ENCODE measurements at places on chromosomes 3 and 15.

GRCh38 chr15:92670621-92671020 is 15.0 kb upstream of the FAM174B start:
- DNase-seq: no peak

DNA sequence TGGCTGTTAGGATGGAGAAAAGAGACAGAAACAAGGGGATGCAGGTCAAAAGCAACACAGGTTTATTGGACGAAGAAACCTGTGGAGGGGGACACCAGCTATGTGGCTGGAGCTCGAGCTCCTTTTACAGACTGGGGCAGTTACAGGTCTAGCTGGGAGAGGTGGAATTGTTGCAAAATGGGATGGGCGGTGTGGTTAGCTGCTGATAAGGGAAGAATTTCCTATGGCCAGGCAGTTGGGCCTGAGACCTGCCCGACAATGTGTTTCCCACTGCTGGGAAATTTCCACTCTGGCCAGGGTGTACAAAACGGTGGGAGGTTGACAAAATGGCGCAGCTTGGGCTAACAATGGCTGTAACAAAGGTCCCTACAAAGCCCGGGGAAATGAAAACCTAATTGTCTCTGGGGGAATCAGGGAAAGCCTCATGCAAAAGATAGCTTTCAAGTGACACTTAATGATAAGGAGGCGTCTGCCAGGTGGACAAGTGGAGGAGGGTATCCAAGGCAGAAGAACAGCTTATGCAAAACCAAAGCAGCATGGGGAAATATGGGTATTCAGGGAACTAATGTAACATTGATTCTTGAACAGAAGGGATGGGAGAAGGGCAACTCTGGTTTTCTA is 137.4 kb upstream of the SGO1 start:
- DNase-seq: no peak

DNA sequence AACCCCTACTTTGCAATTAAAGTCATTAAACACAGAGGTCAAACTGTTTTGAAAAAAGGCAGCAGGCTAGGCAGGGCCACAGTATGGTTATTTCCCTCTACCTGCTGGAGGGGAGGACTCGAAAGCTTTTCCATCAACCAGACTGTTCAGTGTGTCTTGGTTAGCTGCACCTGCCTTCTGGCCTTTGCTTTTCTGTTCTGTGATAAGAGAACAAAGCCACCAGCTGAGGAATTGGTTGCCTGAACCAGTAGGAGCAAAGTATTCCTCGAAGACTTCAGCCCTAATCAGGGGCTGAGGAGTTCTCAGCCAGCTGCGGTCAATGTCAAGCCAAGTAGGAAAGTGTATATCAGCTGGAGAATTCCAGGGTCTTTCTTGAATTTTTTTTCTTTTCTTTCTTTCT is 132.5 kb downstream of the SOX2 start:
- DNase-seq: no peak

GRCh38 chr3:72473156-72473555 is 375.1 kb downstream of the SHQ1 start:
- DNase-seq: no peak

DNA sequence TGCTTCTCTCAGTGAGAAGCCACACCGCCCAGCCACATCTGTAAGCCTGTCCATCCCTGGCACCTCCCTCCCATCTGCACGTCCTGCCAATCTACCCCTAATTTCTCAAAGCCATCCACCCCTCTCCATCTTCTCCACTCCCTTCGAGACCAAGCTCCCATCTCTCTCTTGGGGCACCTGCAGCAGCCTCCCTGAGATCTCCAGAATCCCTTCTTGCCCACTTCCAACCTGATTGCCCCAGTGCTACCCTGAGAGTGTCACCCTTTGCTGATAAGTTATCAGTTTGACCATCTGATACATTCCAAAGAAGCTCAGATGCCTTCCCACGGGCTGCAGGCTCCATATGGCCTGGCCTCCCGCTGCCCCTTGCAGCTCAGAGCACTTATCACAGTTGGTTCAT is 496.1 kb downstream of the SHQ1 start:
- DNase-seq: no peak

DNA sequence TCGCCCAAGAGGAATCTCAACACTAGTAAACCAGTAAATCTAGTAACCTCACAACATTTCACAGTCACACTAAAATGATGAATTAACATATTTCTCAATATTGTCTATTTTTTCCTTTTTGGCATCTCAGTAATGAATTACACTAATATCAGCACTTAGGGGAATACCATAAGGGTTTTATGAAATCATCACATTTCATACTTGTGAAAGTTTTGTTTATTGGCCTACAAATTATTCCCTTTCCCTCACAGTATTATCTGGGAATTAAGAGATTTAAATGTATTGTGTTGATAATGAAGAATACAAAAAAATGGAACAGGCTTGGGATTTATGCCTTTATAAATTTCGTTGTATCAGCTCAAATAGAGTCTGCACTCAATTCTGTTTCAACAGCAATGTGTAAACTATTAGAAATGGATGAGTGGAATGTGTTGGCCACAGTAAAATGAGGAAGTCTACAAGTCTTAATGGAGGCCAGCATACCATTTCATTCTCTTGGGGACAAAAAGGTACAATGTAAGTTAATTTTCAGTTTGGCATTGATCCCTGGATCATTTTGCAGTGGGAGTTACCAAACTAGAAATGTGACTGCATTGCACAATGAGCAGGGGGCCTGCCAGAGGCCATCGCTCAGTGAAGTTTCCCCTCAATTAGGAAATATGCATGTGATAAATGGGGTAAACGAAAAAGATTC is 195.4 kb downstream of the FMN1 start:
- DNase-seq: no peak

GRCh38 chr3:46059432-46059831 is 32.1 kb upstream of the XCR1 start:
- DNase-seq: no peak

DNA sequence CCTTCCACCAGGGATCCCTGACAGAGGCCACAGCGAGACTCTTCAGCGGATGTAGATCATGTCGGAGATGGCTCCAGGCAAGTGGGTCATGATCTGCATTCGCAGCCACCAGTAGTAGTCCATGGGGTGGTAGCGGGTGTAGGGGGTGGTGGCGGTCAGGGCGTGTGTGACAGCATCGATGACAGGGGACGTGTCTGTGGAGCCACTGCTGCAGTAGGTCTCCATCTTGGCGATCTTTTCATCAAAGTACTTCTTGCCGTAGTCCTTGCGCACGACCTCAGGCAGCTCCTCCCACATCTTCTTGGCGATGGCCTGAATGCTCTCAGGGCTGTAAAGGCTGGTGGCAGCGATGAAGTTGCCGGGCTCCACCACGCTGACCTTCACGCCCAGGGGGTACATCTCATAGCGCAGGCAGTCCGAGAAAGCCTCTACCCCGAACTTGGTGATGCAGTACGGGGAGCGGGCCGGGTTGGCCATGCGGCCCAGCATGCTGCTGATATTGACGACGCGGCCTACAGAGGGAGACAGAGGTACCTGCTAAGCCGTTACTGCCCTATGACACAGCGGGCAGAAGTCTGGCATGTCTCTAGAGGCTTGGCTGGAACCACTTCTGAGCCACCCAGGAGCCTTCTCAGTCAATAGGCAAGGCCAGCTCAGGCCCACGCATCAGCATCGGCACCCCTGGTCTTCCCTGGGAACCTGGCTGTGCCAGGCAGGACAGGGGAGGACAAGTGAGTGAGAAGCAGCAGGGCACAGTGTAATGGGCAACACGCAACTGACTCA is 43.7 kb downstream of the BDH1 start:
- peak; percentile 78 for DNase-seq

DNA sequence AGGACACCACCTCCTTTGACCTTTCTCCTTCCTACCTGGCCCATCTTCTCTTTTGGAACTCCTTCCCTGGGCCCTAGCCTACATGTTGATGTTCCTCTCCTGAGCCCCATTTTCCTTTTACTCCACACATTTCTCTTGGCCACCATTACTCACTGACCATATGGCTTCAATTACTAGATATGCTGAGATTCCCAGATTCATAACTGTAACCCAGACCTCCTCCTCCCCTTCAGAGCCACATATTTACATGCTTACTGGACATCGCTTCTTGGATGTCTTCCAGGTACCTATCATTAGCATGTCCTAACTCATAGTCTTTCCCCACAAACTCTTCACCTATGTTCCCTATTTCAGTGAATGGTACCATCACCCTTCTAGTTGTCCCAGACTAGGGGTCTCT is 24.4 kb upstream of the TRIM59 start:
- no peak for DNase-seq

DNA sequence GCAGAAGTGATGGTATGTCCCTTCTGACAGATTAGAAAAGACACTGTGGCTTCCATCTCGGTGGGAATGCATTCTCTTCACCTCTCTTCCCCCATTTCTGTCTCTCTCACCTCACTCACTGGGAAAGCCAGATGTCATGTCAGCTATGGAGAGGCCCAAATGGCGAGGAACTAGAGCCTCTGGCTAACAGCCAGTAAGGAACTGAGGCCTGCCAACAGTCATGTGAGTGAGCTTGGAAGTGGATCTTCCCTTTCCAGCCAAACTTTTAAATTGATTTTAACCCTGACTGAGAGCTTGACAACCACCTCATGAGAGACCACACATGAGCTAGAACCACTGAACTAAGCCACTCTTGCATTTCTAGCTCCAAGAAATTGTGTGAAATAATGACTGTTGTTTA is 35.2 kb upstream of the CDAN1 start:
- no peak for DNase-seq

- no peak for DNase-seq
Observed at GRCh38 chr3:143288944-143289343, 169.4 kb downstream of the CHST2 start.

GRCh38 chr3:66397745-66398144 is 103.1 kb downstream of the LRIG1 start:
- no peak for DNase-seq

GRCh38 chr3:61811652-61812051 is 250.3 kb downstream of the PTPRG start:
- no peak for DNase-seq

GRCh38 chr3:160330109-160330508 is 68.9 kb downstream of the IFT80 start:
- no peak for DNase-seq

DNA sequence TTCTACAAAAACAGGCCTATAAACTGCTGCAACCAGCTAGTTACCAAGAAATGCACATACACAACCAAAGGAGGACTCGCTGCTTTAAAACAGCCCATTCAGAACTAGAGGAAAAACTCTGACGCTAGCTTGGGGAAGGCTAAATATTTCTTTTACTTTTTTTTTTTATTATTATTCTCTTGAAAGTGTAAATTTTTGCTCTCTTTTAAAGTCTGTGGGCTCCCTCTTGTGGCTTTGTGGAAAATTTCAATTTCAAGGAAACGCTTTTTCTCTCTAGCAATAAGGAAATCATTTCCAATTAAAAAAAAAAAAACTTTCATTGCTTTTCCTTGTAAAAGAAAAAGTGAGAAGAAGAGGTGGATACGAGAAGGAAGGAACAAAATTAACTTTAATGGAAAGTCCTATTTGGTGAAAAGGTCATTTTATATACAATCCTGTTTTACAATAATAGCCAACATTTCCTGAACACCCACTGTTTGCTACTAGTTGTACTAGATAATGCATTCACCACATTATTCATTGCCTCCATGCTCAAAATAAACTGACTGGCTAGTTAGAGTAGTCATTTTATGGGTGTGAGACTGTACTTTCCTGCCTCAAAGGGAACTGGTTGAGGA is 51.2 kb upstream of the SAMMSON start:
- DNase-seq: no peak

GRCh38 chr3:11734-12133 is 184.8 kb upstream of the CHL1 start:
- DNase-seq: peak; percentile 37

- DNase-seq: no peak
Observed at GRCh38 chr3:161314836-161315395, 56.4 kb downstream of the SPTSSB start.

- DNase-seq: no peak
Observed at GRCh38 chr15:50452927-50453326, 28.7 kb downstream of the USP8 start.

DNA sequence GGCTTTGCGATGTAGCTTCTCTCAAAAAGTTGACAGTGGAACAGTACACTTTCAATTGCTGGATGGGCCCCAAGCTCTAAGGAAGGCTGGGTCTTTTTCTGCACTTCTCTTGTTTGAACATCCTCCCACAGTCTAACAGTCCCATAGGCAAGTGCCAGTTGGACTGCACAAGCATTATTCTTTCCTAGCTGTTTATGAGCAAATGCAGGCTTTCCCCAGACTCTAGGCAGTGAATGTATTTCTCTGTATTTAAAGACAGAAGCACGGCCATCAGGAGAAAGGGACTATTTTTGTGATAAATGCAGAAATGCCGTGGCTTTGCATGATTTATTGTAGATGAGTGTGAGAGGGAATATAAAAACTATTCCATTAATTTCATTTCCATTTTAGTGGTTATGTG is 539.3 kb upstream of the LMCD1 start:
- no peak for DNase-seq

- no peak for DNase-seq
Observed at GRCh38 chr3:49591615-49592014, 37.3 kb downstream of the BSN start.

DNA sequence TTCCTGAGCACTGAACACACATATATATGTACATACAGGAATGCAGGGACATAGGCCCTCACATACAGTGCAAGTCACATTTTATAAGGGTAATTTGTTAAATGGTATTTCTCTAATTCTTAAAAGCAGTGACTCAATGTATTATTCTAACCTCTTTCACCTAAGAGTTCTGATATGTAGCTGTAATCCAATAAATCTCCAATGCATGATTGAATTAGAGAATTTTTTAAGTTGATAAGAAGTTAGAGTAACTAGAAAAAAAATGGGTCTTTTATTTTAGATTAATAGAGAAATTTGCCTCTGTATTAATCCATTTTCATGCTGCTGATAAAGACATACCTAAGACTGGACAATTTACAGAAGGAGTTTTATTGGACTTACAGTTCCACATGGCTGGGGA is 98.2 kb downstream of the RBMS3 start:
- no peak for DNase-seq

GRCh38 chr3:39754549-39754948 is 54.9 kb upstream of the MYRIP start:
- no peak for DNase-seq

- no peak for DNase-seq
Observed at GRCh38 chr3:151620071-151620470, 113.7 kb upstream of the AADACL2 start.

- no peak for DNase-seq
Observed at GRCh38 chr15:64006642-64007041, 39.6 kb downstream of the DAPK2 start.

DNA sequence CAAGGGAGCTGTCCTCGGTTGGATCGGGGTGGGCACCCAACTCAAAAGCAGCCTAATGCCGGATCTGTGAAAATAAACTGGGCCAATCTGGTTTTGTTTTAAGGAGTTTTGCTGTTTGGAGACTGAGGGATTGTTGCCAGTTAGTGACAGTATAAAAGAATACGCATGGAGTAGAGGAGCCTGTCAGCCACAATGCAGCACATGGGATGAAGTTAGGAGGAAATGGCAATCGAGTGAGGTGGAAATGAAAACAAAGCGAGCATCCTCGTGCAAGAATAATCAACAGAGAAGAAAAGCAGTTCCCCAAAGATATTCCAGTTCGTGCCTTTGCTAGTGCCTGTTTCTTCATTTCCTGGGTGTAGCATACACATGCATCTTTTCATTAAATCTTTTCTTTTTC is 108.4 kb upstream of the RORA start:
- DNase-seq: no peak

GRCh38 chr3:59788133-59788532 is 738.3 kb upstream of the CFAP20DC start:
- no peak for DNase-seq
